ENCODE measurements at places on chromosomes 11 and 22. TPM values are rescaled to one million over a fixed set of nuclear protein-coding genes. Genes with fewer than 3 reads are reported as not detected.

DNA sequence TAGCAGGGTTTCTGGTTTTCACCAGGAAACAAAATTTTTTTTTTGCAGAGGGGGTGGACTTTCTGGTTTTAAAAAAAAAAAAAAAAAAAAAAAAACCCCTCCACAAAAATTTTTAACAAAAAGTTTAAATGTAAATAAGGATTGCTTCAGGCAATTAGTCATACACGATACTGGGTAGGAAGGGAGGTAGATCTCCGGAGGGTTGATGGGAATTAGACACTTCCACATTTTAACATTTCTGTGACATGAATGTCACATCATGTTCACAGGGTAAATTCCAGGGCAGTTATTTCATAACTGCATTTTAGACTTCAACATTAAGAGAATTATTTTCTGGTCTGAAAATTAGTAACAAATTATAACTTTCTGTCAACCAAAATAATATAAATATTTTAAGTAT is 15.9 kb downstream of the NUP98 start:
- no peak for DNase-seq

DNA sequence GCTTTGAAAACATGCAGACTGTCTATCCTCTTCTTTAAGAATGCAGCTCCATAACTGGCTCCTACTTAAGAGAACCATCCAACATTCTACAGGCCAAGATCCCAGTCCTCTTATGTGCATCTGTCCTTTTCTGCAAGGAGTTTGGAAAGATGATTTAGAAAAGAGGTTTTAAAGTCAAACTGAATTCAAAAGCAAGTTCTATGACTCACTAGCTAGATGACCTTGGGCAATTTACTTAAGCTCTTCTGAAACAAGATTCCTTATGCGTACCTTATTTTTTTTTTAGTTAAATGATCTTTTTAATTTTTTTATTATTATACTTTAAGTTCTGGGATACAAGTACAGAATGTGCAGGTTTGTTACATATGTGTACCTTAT is 29.2 kb downstream of the GUCY1A2 start:
- no peak for DNase-seq

DNA sequence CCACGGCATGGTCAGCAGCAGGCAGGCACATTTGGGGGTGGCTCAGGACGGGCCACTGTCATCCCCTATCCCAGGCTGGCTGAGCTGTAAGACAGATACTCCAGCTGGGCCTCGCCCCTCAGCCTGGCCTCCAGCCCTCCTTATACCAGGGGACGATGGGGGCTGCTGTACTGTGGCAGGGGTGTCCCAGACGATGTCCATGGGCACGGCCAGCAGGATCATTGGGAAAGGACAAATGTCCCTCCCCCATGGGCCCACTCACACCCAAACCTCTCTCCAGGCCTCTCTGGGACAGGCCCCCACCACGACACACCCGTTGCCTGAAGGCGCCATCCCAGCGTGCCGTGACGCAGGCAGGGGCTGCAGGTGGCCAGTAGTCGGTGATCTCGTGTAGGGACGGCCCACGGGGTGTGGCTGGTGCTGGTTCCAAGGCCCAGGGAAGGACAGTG is 1.5 kb upstream of the IL17REL start:
- DNase-seq, result no peak

DNA sequence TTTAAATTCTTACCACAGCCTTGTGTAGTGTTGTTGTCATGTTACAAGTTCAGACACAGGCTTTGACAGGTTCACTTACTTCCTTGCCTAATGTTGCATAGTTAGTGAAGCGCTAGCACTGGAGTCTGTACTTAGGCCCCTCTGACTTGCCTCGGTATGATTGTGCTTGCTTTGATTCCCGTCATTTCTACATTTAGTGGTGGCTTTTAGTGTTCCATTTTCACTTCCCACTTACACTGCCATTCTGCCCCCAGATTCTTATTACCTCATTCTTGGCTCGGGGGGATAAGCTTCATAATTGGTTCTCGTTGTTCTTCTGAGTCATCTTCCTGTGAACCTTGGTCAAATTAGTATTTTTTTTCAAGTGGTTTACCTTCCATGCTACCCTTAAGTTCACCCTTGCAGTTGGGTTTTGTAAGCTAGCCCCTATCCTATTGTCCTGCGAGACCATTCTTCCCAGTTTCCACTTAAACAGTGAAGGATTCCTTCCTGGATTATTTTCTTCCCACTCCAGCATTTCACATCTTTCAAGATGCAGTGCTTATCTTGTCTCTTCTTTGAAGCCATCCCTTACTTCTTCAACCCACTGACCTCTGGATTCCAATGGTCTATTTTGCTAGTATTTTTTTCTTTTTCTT is 68.7 kb downstream of the DDX10 start:
- DNase-seq, result no peak

- DNase-seq, result no peak
Measured at GRCh38 chr11:45748801-45749200, 56.1 kb upstream of the SLC35C1 start.

The ELMOD1 gene
- 0.39 TPM for total RNA-seq

GRCh38 chr11:75592715-75593114 is 30.7 kb downstream of the SERPINH1 start:
- DNase-seq, result no peak

The DDB1 gene
- total RNA-seq, result 193 TPM

The PPARA gene
- total RNA-seq, result 29.1 TPM

DNA sequence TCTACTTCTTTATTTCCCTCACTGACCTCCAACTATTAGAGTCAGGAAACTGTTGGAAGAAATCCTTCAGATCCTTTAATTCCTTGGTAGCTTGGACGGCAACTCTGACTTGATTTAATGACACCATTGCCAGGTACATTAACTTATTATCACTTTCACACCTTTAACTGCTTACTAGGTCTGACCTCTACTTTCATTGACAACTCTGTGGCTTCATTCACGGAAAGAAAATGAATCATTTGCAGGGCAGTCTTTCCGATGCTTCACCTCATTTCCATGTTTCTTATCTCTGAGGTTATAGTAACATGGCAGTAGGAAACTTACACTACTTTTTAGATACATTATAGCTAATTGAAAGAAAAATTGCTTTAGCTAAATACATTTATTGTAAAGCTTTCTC is 82.6 kb upstream of the PDGFD start:
- no peak for DNase-seq

The TEX54 gene
- total RNA-seq, result not detected

GRCh38 chr11:8811571-8811970 is 99.4 kb upstream of the AKIP1 start:
- DNase-seq, result no peak

DNA sequence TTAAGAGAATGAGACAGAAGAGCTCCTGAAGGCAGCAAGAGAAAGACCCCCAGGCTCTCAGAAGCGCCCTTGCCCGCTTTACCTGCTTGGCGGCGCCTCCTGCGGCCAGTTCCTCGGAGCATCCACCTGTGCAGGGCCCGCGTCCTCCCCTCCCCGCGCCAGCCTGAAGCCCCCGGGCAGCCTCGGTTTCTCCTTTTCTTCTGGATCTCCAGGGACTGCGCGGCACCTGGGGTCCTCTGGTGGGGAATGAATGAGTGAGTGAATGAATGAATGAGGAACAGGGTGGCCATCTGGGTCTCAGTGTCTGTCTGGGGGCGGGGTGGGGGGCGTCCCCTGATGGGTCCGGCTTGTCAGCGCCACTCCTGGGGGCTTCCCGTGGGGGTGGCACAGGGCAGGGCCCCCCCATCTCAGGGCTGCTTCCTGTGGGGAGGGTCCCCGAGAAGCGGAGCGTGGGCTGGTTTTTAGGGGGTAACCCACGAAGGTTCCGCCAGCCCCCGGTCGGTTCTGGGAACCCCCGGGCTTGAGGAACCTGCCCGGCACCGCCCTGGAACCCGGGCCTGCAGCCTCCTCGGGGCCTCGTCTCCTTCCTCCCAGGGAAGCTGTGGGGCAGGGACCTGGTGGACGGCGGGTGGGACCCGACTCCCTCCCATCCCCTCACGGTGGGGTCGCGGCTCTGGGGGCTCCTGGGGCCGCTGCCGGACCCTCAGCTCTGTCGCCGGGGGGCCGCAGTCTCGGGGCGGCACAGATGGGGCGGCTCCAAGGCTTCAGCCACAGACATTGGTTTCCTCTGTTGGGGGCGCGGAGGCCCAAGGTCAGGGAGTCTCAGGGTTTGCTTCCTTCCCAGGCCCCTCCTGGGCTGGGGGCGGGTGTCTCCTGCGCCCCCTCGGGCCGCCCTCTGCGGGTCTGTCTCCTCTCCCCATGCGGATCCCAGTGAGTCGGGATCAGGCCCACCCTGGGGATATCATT is 8.3 kb upstream of the KRTAP5-7 start:
- no peak for DNase-seq

GRCh38 chr11:22809893-22810292 is 19.7 kb downstream of the SVIP start:
- DNase-seq, result no peak

- no peak for DNase-seq
Measured at GRCh38 chr11:120931057-120931779, 92.7 kb upstream of the TBCEL start.

DNA sequence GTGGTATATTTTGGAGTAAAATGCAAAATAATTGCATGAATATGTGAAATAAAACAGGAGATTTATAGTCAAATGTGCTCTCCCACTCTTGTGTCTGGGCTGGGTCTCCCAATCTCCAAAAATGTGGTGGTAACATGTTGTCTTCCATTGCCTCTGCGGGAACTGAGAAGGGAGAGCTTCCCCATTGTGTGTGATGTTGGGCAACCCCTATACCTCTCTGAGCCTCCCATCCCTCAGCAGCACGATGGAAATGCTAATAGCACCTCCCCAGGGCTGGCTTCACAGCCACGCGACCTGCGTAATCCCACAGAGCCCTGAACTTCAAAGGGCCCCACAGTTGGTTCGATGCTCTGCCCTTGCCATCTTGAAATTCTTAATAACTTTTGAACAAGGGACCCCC is 72.0 kb downstream of the TP53I11 start:
- DNase-seq, result no peak

DNA sequence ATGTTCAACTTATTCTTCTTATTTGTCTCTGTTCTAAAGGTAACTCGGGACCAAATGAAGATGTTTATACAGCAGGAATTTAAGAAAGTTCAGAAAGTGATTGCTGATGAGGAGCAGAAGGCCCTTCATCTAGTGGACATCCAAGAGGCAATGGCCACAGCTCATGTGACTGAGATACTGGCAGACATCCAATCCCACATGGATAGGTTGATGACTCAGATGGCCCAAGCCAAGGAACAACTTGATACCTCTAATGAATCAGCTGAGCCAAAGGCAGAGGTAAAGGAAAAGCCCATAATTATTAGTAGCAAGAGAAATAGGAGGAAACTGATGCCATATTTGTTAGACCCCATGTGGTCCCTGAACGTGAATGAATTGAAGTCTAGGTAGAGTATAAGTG is 63.3 kb downstream of the TRIM44 start:
- DNase-seq, result no peak

The SHISA8 gene
- not detected for total RNA-seq

DNA sequence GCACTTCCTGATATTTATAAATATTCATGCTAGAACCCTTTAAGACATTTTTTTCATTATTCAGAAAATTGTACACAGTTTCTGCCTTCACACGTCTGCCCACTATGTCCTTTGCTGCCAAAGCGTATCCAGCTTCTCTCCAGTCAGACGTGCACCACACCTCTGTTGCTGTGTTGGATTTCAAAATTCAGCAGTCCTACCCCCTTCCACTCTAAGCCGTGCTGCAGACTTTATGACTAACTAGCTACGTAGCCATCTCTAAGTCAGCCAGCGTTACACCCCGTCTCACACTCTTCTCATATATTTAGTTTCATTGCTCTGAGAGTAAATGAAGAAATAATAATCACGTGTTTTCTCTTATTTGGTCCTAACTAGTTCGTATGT is 28.2 kb upstream of the OPCML start:
- no peak for DNase-seq

The MS4A3 gene
- not detected for total RNA-seq

GRCh38 chr11:82117362-82117761 is 616.3 kb downstream of the FAM181B start:
- no peak for DNase-seq

DNA sequence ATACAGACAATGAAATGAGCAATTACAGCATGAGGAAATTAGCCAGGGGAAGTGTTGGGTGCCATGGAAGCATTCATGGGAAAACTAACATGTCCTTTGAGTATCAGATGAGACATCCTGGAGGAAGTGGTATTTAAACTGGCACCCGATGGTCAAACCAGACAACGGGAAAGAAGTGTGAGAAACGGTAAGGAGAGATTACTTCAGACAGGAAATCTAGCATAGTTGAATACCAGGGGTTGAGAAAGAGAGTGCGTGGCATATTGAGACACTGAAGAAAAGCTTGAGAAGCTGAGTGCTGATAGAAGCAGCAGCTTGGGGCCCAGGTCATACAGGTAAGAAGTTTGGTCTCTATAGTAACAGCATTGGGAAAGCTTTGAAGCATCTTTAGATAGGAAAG is 175.3 kb downstream of the C11orf87 start:
- no peak for DNase-seq

The PHOX2A gene
- not detected for total RNA-seq

The NTM gene
- 9.9 TPM for total RNA-seq

DNA sequence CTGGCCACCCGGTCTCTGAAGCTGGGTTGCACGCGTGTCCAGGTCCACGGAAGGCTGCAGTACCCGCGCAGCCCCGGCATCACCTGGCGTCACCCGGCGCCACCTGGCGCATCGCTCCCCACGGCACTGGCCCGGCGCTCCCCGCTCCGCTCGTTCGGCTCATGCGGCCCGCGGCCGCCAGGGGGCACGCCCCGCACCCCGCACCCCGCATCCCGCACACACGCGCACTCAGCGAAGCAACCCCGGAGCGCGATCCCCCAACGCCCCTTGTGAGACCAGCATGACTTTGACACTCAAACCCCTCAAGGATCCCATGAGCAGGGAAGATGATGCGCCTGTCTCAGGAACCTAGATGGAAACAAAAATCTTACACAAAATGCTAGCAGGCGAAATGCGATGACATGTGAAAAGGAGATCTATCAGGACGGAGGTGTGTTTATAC is 11.9 kb downstream of the B3GNT6 start:
- DNase-seq, result no peak

GRCh38 chr11:26096451-26096850 is 235.5 kb upstream of the ANO3 start:
- DNase-seq, result no peak

DNA sequence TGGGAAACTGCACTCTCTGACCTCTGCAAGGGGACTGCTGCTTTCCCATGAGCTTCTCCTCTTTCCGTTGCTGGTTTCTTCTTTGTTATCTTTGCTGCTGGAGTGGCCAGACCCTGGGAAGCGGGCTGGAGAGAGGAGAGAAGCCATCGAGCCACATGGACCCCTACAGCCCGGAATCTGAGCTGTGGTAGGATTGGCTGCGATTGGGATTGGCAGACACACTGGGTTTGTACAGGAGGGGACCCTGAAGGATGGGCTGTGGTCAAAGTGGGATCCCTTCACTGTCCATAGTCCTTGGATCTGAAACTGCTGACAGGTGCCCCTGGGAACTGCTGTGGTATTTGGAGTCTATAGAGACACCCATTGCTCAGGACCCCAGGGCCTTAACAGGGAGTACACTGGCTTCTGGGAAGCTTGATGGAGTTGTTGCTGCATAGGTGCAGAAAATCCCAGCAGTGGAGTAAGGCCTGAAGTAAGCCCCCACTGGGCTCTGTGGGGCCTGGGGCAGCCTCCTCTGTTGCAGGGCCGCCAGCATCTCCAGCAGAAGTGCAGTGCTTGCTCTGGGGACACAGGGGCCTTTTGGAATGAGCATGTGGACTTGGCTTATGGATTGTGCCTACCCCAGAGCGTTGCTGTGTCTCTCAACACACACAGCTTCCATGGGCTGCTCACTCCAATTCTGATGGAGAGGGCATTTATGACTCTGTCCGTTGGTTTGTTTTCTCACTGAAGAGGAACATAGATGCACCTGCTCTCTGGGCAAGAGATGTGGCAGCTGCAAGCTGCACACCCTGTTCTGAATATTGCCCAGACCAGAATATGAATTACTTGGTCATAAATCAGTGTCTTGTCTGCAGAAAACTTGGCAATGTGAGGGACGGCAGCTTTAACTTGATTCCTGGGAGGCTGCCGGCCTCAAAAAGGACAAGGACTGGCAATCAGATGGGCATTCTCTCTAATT is 32.0 kb downstream of the BCR start:
- DNase-seq, result no peak

Measured in ureter (tissue), 1 donor.